ENCODE measurements at places on chromosomes 16 and 17.

- DNase-seq = no peak
Measured at GRCh38 chr17:39626171-39627046, at the start of gene PPP1R1B. Gene PPP1R1B (plus strand): TSS chr17:39626952. CDS start chr17:39627393, 441 bp downstream.

- DNase-seq = no peak
Measured at GRCh38 chr17:74928786-74929185, 4.7 kb downstream of the OTOP2 start.

DNA sequence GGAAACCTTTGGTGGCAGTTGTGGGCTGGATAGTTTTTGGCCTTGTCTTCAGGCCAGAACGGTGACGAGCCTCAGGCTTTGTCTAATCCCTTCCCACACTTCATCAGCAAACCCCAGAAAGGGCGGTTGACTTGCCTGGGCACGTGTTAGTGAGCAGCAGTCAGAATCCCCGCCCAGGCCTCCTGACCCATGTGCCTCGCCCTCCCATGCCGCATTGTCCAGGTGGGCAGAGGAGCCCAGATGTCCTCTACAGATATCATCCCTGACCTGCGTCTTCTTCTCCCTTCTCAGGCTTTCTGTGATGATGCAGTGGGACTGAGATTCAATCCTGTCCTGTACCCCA is 82.5 kb downstream of the OR1D5 start:
- DNase-seq = no peak

GRCh38 chr17:70134042-70134441 is 35.3 kb upstream of the KCNJ2 start:
- no peak for DNase-seq

DNA sequence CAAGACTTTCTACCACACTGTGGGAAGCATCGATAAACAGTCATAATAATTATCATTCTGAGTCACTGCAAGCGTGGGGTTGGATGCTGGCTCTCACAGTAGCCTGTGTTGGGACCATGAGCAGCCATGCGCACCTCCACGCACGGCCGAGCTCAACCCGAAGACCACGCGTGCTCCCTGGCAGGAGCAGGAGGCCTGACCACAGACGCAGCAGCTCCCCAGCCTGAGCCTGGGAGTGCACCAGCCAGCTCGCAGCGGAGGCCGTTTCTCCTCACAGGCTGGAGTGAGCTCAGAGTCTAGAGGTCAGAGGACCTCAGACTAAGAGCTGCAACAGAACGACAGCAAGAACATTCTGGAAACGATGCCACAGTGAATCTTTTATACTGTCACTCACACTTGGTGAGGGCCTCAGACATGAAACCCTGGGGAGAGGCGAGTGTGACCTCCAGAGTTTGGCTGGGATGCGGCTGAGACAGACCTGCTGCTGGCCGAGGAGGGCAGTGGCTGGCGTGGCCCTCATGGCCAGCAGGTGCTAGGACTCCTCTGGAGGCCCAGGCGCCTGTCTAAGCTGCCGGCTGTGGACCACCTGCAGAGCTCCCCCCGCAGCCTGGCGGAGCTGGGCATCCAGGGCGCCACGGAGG is 6.0 kb downstream of the NDUFAF8 start:
- DNase-seq = no peak

Data from vagina (tissue), 2 donors.